ENCODE measurements at places on chromosomes 2 and 18. TPM values are rescaled to one million over a fixed set of nuclear protein-coding genes. Genes with fewer than 3 reads are reported as not detected.
A peak's percentile ranks its signal among the peaks of the same experiment; 100 is the strongest.

BMP10 gene
- not detected for total RNA-seq

SAG gene
- not detected for total RNA-seq

RAB10 gene
- 150 TPM for total RNA-seq

DNA sequence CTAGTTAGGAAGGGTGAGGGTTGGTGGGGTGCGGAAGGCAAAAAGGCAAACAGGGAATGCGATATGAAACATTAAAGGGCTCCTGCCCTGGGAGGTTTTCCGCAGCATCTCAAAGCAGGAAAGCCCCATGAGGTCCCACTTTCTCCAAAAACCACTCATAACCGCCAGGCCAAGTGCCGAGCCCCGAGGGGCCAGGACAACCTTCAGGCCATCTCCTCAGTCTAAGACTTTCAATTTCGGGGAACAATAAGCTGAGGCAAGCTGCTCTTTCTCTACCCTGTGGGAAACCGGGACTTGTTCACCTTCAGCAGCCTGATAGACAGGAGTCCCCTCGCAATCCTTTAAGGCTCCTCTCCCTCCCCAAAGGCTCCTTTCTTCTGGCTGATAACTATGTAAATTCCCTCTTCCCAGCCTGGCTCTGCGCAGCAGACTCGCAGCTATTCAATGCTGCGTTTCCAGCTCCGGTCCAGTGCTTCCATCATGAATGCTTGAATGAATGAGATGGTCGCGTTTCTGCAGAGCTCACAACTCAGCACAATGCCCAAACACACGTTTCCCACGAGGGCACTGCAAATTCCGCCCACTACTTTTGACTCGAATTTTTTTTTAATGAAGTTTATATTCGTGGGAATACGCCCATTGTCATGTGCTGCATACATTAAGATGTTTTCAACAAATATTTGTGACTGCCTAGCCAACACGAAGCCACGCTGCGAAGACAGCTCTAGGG, 1.4 kb downstream of the LAMA1 start:
- peak; percentile 56 for DNase-seq

DNA sequence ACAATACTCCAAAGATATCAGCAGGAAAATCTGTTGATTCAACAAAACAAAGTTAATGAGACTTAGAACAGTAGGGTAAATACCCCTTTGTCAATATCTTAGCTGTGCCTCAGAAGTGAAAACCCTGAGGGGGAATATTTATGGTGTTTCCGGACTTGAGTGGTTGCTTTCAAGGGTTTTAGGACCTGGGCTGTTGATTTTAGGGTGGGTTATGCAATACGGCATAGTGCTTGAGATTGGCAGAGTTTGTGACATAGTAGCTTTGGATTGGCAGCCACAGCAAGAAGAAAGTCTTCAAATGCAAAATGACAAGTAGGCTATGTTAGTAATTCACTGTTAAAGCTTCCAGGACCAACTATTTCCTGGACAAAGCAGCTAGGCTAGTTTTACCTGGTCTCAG, 826.3 kb upstream of the CDH2 start:
- DNase-seq = no peak

GRCh38 chr2:191749181-191749540, 71.2 kb downstream of the NABP1 start:
- no peak for DNase-seq

DNA sequence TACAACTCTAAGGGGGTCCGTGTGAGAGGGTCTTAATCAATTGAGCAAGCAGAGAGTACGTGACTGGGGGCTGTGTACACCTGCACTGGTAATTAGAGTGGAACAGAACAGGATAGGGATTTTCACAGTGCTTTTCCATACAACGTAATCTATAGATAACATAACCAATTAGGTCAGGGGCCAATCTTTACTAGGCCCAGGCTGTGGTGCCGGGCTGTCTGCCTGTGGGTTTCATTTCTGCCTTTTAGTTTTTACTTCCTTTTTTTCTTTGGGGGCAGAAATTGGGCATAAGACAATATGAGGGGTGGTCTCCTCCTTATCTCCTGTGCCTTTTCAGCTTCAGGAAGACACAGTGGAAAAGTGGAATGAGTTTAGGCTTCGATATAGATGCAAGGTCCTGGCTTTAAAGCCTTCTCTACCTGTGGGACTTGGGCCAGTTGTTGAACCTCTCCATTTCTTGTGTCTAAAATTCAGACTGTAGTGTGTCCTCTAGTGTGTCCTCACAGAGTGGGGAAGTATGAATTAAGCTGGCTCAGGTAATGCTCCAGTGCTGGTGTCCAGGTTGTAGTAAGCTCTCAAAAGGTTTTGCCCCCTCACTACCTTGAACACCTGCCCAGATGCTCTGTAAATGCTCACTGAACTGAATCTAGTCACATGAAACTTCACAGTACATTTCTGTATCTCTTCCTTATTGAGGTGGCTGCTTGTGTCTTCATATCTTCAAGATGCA, 422.8 kb downstream of the SETBP1 start:
- DNase-seq = no peak

DNA sequence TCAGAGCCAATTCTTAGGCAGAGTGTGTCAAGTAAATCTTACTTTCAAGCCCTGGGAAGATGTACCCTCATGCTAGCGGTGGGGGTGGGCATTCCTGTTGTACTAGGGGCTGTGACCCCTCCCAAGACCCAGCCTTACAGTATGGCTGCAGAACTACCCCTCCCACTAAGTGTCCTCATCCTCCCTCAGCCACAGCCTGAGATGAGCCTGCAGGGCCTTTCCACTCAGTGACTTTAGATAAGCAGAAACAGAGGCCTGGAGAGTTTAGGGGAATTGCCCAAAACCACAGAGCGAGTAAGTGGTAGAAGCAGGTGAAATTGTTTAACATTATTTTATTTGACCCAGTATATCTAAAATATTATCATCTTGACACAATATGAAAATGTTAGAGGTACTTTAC, 36.6 kb downstream of the TTC32 start:
- no peak for DNase-seq

GRCh38 chr2:55779459-55780421, 86.1 kb upstream of the PNPT1 start:
- DNase-seq = no peak

- no peak for DNase-seq
Measured at GRCh38 chr2:161237392-161238264, 70.6 kb upstream of the PSMD14 start.
